ENCODE measurements at places on chromosomes 5 and 9.

GRCh38 chr9:96236854-96237550 lies 65.0 kb downstream of the HSD17B3 start:
- no peak for DNase-seq

DNA sequence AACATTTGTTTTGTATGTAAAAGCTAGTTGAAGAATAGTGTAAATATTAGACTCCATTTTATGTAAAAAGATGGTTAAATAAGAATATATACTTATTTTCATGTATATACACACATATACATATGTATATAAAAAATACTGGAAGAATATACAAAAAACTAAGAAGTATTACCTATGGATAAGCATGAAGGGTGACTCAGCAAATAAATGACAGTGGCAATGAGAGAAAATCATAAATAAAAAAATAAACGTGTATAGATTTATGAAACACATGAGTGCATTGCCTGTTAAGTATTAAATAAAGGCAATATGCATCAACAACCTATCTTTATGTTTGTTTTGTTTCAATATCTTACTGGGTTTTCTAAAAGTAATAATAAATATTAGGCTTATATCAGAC lies 435.3 kb downstream of the CYLC2 start:
- no peak for DNase-seq

- DNase-seq: peak; percentile 55
Observed at GRCh38 chr5:165321912-165322311, 1816.5 kb downstream of the MAT2B start.

- DNase-seq: no peak
Observed at GRCh38 chr5:137901011-137901817, 12.0 kb downstream of the PKD2L2 start.

- DNase-seq: no peak
Observed at GRCh38 chr9:89352874-89353649, 34.8 kb downstream of the SECISBP2 start.
